ENCODE measurements at places on chromosomes 3 and 15.

- no peak for DNase-seq
Measured at GRCh38 chr3:37995652-37996641, 5.4 kb downstream of the VILL start.

- no peak for DNase-seq
Measured at GRCh38 chr3:126638790-126639189, 16.1 kb downstream of the TXNRD3 start.

GRCh38 chr15:38878026-38878425 lies 313.4 kb upstream of the RASGRP1 start:
- no peak for DNase-seq

- DNase-seq = peak; percentile 94
Measured at GRCh38 chr3:131386429-131387165, 5.0 kb downstream of the NUDT16 start.

DNA sequence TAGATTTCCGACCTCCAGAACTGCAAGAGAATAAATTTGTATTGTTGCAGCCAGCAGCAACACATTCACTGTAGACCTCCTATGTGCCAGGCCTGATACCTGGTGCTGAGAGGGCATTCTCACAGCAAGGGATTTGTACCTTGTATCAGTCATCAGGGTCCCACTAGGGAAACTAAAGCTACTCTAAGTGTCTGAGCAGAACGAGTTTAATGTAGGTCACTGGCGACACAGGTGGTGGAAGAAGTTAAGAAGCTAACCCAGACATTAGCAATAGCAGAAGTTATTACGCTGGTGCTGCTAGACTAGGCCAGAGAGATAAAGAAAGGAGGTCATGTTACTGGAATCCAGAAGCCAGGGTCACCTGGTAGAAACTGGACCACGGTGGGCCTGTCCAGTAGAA lies 60.5 kb upstream of the BCL6 start:
- no peak for DNase-seq

DNA sequence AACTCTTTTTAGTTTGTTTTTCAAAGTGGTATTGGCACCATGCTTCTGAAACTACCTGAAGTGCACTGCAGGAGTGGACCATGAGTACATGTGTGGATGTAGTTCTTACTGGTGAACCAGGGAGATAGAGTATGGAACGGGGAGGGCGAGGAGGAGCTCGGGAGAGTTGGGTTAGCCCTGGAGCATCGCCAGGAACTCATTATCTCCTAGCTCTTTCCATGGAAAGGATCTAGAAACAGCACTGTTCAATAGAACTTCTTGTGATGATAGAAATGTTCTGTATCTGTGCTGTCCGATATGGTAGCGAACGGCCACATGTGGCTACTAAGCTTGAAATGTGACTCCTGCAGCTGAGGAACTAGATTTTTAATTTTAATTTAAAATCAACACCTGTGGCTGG lies 47.3 kb downstream of the VGLL4 start:
- DNase-seq = no peak

- peak; percentile 81 for DNase-seq
Measured at GRCh38 chr3:142586803-142587406, 8.4 kb upstream of the ATR start.

- no peak for DNase-seq
Measured at GRCh38 chr15:77836121-77836692, 203.5 kb upstream of the LINGO1 start.

- no peak for DNase-seq
Measured at GRCh38 chr15:35627696-35628095, 81.7 kb upstream of the DPH6 start.

DNA sequence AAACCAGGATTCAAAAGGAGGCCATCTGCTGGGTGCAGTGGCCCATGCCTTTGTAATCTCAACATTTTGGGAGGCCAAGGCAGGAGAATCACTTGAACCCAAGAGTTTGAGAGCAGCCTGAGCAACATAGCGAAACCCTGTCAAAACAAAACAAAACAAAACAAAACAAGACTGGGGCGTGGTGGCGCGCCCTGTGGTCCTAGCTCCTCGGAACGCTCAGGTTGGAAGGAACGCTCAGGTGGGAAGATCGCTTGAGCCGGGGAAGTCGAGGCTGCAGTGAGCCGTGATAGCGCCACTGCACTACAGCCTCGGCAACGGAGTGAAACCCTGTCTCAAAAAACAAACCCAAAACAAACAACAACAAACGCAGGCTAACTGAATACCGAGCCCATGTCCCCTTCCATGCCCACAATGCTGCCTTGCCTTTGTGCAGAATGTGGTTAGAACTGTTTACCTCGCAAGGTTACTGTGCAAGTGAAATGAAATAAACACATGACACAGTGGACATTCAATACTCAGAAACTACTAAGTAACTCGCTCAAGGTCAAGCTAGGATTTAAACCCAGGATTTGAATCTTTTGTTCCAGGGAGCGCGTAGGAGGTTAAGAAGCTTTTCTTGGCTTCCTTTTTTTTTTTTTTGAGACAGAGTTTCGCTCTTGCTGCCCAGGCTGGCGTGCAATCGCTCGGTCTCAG lies 766 bp upstream of the EMC4 start:
- peak; percentile 50 for DNase-seq

GRCh38 chr3:52351762-52352368 lies 35.7 kb downstream of the DNAH1 start:
- no peak for DNase-seq

GRCh38 chr3:114444216-114444615 lies 150.4 kb downstream of the TIGIT start:
- DNase-seq = no peak

DNA sequence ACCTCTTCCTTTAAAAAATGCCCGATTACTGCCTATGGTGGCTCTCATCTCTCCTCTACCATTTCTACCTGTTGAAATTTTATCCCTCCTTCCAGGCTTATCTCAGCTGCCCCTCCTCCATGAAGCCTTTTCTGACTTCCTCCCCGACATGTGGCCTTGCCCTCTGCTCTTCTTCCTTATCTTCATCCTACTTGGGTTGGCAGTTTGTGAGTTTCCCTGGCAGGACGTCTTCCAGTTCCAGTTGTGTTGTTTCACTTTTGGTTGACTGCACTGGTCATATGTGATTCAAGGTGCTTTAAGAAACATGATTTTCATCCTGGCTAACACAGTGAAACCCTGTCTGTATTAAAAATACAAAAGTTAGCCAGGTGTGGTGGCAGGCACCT lies 4.4 kb downstream of the DLL4 start:
- DNase-seq = peak; percentile 48

- no peak for DNase-seq
Measured at GRCh38 chr3:126464093-126464492, 11.6 kb downstream of the ZXDC start.

GRCh38 chr3:139715743-139716360 lies 38.1 kb upstream of the NMNAT3 start:
- DNase-seq = peak; percentile 53

GRCh38 chr3:171640520-171641412 lies 169.5 kb downstream of the PLD1 start:
- no peak for DNase-seq

DNA sequence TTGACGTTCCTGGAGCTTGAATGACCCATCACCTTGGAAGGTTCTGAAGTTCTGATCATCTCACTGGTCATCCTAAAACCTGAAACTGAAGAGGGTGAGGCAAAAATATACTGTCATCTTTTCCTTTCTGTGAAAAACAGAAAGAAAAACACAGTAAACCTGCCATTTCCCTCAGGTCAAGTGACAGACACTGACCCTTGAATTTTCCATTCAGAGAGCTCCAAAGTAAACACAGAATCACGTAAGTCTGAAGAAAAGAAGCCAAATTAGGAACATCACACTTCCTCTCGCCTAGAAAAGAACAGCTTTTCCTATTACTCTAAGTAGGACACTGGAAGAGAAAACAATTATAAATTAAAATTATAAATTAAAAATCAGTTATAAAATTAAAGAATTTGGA lies 78.7 kb upstream of the TGFBR2 start:
- DNase-seq = no peak

DNA sequence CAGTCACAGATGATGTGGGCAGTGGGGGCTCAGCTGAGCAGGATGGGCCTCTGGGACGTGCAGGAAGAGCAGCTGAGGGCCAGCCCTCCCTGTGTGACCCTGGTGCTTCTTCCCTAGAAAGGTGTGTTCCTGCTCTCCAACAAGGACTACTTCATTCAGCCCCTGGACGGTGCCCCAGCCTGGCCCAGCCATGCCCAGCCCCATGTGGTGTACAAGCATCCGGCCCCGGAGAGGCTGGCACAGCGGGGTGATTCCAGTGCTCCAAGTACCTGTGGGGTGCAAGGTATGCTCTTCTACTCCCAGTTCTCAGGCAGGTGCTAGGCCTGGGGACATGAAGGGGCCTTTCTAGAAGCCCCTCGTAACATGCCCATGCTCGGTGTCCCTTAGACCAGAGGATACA lies 38.3 kb downstream of the SAXO2 start:
- DNase-seq = no peak

- no peak for DNase-seq
Measured at GRCh38 chr3:129104498-129105079, 17.0 kb downstream of the RAB43 start.

DNA sequence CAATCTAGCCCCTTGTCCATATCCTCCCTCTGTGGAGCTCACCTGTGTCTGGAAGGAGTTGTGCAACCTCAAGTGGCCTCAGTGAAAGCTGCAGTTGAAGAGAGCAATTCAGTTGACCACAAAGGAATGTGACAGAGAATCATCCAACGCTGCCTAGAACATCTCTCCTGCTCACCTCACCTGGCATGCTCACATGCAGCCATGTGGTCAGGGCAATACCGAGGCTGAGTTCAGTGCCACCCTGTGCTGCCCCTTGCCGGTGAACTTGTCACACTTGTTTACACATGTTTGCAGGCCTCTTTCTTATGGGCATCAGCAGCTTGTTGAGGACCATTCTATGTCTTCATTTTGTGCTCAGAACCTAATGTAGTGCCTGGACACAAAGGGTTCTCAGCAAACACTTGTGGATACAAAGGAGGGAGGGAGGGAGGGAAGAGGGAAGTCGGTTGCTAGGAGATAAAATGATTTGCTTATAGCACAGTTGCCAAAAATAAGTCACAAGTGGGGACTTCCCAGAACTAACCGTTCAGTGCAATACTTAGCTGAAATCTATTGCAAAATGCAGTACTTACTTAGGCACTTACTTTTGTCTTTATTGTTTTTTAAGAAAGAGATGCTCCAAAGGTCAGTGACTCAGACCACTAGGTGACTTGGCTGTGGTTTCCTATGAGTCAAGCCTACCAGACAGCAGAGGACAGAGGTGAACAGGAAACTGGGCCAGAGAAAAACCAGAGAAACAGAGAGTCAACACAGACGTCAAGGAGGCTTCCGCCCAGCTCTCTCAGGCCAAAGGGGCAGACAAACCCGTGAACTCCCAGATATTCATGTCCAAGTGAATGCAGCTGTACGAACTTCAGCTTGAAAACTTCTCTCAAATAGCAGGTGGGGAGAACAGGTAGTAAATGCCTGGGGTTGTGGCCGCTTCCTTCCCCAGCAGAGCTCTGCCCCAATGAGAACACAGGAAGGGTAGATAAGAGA lies 227.8 kb upstream of the CTNNB1 start:
- DNase-seq = peak; percentile 81

DNA sequence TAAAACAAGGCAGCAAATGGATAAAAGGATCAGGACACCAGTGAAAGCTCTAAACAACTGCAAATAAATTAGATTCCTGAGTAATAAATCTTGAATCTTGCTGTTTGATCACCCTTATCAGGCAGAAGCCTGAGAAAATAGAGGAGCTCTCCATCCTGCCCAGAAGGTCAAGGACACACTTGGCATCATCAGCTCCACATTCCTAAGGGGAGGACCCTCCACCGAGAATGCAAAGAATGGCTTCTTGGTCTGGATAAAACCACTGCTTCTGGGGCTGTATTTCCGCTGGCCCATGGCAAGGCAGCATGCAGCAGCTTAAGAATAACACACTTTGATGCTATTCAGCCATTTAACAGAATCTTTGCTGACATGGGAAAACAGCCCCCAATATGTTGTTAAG lies 108.9 kb upstream of the TSC22D2 start:
- no peak for DNase-seq

- DNase-seq = no peak
Measured at GRCh38 chr15:99435877-99436541, 129.8 kb upstream of the MEF2A start.

GRCh38 chr15:45918839-45919238 lies 284.0 kb downstream of the SQOR start:
- no peak for DNase-seq

DNA sequence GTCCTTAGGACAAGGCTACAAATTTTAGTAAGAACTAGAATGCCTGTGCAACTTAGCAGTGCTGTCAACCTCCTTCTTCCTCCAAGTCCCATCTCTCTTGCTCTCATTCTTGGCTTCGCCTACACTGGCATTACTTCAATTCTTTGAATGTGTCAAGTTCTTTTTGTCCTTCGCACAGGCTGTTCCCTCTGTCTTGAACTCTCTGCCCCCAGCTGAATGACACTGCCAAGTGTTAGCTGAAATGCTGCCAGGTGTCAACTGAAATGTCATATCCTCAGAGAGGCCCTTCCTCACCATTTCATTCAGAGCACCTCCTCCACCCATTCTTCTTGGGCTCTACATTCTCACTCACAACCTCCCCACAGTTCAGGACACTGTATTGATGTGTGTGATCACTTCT lies 48.8 kb upstream of the PSMD6 start:
- no peak for DNase-seq

Measured in suppressor macrophage (primary cell).